Activated CD8-positive, alpha-beta memory T cell treated with anti-CD3 and anti-CD28 coated beads for 1 hour (primary cell): ENCODE measurements at places on chromosomes 7 and 10.

- DNase-seq = no peak
Observed at GRCh38 chr7:44052771-44053365, 8.4 kb downstream of the DBNL start.

GRCh38 chr10:12349629-12350166, 351 bp downstream of the CAMK1D start:
- DNase-seq = no peak

DNA sequence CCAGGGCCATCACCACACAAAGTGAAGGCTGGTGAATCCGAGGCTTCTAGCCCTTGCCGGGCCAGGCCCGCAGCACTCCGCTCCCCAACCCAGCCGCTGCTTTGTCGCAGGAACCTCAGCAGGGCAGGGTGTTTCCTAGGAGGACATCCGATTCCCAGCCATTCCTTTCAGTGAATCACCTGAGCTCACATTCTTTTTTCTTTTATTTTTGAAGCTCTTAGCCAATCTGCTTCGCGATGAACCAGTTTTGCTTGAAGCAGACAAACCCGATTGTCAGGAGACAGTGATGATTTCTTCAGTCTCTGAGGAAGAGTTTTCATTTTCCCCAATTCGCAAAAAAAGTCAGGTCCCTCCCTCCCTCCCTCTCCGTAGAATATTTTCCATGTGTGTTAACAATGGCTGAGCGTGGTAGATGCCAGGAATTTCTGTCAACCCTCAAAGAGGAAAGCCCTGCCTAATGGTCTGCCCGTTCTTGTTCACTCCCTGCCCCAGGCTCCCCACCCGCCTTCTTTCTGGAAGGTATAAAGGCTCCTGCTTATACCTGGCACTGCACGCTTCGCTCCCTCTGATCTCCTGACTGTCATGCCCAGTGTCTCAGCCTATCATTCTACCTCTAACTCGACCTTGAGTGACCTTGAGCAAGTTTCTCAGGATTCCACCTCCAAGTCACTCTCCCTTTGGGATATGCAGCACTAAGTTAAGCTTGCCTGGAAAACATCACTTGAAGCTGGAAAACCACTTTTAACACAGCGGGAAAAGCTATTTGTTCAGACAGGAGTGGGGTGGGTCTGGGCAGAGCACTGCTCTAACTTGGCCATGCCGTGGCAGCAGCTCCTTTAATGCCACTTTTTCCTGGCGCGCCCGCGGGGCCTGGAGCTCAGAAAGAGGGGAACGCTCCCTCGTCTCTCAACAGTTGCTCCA, 35.1 kb downstream of the EGFR start:
- DNase-seq = no peak

DNA sequence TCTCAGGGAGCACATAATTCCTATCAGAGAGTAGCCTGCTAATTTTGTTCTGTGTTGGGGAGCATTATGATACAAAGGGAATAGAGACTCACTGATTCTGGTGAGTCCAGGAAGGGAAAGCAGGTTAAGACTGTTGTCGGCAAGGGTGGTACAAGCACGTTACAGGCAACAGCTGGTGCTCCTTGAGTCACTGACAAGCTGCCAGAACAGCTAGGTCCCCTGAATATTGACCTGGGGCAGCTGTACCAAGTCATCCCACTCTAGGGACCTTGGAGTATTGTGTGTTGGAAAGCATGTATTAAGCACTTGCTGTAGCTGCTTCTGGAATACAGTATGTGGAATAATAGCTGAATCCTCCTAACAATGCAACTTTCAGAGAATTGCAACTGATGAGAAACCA, 37.0 kb upstream of the GLCCI1 start:
- no peak for DNase-seq

- DNase-seq = no peak
Observed at GRCh38 chr7:15925608-15926007, 239.1 kb upstream of the MEOX2 start.

DNA sequence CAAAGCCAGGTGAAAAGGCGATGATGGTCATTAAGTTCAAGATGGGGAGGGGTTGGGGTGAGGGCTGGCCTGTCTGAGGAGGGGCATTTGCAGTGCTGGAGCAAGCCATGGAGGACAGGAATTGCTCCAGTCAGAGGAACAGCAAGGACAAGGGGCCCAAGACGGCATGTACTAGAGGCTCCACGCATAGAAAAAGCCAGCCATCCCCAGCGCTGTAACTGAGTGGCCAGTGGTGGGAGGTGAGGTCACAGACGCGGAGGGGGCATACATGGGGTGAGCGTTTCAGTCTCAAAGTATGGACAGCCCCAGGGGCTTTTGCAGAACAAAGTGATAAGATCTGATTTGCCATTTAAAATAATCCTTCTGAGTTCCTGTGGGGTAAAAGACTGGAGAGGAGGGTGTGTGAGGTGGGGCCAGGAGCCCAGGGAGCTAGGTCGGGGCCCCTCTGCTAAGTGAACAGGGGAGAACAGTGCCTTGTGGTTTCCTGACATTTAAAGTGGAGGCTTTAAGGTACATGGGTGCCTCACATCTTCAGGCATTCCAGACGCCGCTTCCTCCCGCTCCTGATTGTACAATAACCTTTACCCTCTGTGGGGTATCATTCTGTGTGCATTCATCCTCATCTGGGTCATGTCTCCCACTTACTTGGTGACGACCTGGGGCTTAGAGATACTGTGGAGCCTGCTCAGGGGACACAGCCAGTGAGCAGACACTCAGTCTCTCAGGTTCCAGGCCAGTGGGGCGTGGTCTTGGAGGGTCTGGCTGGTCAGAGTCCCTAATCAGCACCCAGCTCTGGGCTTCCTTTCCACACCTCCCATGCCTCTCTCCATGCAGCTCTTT, 105.6 kb upstream of the GPR26 start:
- DNase-seq = no peak

DNA sequence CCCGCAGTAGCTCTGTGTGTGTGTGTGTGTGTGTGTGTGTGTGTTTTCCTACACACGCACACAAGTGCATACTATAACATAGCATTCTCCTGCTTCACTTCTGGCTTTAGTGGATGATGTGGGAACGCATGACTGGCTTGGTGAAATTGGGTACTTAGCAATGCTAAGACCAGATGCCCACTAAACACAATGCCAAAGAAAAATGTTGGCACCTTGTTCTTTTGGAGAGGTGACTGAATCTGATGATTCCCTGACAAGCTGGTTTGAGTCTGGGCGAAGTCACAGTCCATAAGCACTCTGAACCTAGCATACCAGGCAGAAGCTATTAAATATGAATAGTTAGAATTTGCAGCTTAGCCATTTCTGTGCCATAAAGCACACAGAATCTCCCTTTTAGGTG, 68.0 kb upstream of the CDCA7L start:
- DNase-seq = no peak

- no peak for DNase-seq
Observed at GRCh38 chr7:156666368-156667109, 26.0 kb downstream of the RNF32 start.

DNA sequence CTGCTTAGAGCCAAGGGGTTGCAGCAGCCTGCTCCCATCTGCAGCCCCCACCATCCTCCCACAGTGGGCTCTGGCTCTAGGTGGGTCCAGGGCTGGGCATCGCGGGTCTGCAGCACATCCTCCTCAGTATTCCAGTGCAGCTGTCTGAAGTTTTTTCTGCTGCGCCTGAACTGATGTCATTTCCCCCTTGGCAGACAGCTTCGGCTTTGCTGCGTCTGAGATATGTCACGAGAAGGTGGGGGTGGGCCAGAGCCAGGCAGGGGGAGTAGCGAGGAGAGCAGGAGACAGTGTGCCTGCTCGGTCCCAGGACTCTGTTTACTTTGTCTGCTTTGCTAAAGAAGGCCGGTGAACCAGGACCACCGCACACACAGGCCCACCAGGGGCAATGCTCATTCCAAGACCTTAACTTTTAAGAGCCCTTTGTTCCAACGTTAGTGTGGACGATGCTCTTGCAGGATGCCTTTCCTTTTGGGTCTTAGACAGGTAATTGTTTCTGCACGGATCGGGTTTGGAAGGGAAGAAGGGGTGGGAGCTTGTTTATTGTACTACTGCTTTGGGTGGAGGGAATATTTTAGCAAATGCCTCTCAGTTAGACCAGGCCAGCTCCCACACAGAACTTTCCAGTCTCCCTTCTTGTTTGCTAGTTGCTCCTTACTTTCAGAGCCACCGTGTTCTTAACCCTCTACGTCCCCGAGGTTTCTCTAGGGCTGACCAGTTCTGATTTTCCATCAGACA, 32.4 kb downstream of the WBP1L start:
- no peak for DNase-seq

DNA sequence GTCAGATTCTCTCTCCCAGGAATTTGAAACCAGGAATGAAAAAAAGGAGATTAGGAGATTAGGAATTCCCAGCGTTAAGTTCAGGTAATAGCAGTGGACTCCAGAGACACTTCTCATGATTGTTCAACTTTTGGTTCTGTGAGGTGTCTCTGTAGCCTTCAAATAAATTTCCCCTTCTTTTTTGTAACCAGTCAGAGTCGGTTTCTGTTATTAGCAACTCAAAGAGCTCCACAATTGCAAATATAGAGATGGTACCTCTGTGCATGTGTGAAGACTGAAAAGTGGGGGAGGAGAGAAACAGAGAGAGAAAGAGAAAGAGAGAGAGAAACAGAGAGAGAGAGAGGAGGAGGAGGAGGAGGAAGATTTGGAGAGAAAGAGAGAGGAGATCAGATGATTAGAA, 112.8 kb upstream of the STEAP1B start:
- no peak for DNase-seq

DNA sequence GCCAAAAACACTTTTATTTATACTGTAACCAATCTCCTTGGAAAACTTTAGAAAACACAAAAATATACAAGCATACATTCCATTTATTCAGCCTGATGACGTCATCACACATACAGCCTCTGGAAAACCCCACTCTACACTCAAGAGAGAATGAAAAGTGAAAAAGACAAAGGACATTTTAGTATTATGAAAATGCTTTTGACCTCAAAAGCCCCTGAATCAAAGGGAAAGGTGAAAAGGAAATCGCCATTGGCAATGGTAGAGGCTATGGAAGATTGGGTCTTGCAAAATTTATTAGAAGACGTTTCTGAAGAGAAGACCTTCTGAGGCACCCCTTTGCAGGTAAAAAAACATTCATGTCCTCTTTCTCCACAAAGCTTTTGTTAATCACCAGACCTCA, 82.9 kb upstream of the STRIP2 start:
- no peak for DNase-seq

- no peak for DNase-seq
Observed at GRCh38 chr10:4448030-4448429, 378.0 kb upstream of the AKR1E2 start.

GRCh38 chr7:66426332-66426731, 202.3 kb upstream of the KCTD7 start:
- no peak for DNase-seq
